ENCODE measurements at places on chromosomes 3 and 15. TPM values are rescaled to one million over a fixed set of nuclear protein-coding genes. Genes with fewer than 3 reads are reported as not detected.

DNA sequence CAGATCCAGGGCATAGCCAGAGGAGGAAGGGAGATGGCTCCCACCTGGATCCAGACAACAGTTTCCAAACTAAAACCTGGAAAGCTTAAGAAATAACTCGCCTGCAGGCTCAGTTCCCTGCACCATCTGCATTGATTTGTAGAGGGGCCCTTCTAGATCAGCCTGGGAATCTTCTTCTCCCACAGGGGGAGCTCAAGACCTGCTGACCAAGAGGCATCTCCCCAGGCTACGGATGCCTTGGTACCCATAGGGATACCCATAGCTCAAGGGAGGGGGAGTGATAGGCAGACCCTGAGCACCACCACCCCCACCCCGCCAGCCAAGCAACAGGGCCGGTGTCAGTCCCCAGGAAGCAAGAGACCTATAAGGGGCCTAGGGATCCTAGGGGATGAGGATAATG is 28.0 kb upstream of the DCLK3 start:
- DNase-seq, result peak; percentile 24

The MORC1 gene
- not detected for total RNA-seq

The DCLK3 gene
- not detected for total RNA-seq

The MYO5C gene
- total RNA-seq, result 34.0 TPM

The QRICH1 gene
- total RNA-seq, result 105 TPM

DNA sequence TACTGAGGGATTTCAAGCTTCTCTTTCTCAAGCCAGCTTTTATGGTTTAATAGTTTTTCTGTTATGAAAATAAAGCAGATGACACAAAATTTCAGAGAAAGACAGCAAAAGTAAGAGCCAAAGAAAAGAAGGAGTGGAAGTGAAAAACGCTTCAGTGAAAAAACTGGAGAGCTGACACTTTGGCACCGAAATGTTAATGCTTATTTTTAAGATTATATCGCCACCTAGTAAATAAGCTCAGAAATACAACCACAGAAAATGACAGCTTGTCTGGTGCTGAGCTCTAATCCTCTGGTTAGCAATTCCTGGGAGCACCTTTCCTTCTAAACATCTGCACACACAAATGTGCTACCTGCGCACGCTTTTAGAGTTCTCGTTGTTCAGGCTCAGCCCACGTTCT is 101.6 kb downstream of the ZPLD1 start:
- peak; percentile 26 for DNase-seq

The TRIM42 gene
- not detected for total RNA-seq

DNA sequence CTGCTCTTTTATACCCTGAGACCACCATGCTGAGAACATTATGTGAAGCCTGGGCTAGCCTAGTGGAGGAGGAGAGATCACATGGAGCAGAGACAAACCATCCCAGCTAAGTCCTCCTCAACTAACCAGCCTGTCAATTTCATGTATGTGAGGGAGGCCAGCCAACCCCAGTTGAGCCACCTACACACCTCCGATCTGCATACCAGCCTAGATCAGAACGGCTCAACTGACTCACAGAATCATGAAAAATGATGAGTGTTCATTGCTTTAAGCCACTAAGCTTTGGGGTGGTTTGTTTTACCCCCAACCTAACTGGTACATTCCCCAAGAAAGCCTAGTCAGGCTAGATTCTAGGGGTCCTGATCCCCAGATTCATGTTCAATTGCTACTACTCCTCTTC is 19.4 kb upstream of the CA12 start:
- DNase-seq, result no peak

DNA sequence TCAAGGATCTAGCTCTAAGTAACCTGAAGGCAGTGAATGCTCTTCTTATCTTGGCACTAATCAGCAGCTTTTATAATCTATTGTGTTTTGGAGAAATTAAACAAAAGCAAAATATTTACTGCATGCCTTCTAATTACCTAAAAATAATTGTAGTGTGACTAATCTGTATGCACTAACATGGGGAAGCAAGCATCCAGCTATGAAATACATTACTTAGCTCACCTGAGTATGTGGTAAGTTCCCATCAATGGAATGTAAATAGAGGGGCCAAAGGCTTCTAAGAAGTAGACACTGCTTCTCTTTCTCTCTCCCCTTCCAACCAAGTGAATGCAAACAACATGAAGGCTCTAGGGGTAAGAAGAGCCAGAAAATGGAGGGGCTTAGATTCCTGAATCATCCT is 165.6 kb downstream of the STAG1 start:
- no peak for DNase-seq

GRCh38 chr3:73624017-73624820 is 522 bp downstream of the PDZRN3 start:
- no peak for DNase-seq

GRCh38 chr3:32421991-32422859 is 30.6 kb downstream of the CMTM7 start:
- peak; percentile 81 for DNase-seq

GRCh38 chr15:38059665-38060064 is 125.2 kb downstream of the TMCO5A start:
- DNase-seq, result no peak

GRCh38 chr15:58232281-58233065 is 94.3 kb downstream of the AQP9 start:
- DNase-seq, result no peak

- no peak for DNase-seq
Observed at GRCh38 chr3:197417441-197417840, 119.0 kb upstream of the DLG1 start.

The XPC gene
- total RNA-seq, result 29.5 TPM

The PLS1 gene
- total RNA-seq, result 38.8 TPM

- DNase-seq, result no peak
Observed at GRCh38 chr15:28018291-28019044, 80.6 kb downstream of the OCA2 start.

GRCh38 chr15:80188251-80188650 is 35.5 kb downstream of the FAH start:
- no peak for DNase-seq

DNA sequence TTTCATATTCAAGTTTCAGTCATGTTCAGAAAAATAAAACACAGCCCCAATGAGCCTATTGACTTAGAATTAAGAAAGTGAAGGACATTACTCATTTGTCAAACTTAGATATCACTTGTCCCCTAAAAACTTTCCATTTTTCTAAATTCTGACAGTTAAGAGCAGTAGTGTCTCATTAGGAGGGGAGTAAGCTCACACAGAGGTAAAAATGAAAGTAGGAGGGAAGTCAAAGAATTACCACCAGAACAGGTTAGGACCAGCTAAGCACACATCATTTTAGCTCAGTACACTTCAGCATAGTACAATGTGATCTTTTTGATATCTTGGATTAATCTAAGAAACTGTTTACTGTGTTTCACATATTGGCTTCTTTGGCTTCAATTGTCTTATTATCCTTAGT is 64.3 kb downstream of the OSTN start:
- DNase-seq, result no peak

GRCh38 chr15:92538115-92538514 is 117.5 kb downstream of the FAM174B start:
- no peak for DNase-seq

The CLDN18 gene
- 0.17 TPM for total RNA-seq

GRCh38 chr3:153127788-153128187 is 34.2 kb upstream of the RAP2B start:
- no peak for DNase-seq

The ARNT2 gene
- total RNA-seq, result 3.0 TPM

DNA sequence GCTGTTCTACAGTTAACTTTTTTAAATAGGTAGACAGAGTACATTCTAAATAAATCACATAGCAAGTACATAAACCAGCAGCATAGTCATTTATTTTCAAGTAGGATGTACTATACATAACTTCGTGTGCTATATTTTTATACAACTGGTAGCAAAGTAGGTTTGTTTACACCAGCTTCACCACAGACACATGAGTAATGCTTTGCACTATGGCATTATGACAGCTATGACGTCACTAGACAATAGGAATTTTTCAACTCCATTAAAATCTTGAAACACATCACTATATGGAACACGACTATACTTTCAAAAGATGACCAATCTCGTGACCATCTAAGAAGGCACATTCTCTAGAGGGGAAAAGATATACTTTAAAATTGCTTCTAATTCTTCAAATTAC is 3.5 kb downstream of the TEX55 start:
- no peak for DNase-seq

- DNase-seq, result no peak
Observed at GRCh38 chr15:75177360-75178071, 24.2 kb upstream of the C15orf39 start.

DNA sequence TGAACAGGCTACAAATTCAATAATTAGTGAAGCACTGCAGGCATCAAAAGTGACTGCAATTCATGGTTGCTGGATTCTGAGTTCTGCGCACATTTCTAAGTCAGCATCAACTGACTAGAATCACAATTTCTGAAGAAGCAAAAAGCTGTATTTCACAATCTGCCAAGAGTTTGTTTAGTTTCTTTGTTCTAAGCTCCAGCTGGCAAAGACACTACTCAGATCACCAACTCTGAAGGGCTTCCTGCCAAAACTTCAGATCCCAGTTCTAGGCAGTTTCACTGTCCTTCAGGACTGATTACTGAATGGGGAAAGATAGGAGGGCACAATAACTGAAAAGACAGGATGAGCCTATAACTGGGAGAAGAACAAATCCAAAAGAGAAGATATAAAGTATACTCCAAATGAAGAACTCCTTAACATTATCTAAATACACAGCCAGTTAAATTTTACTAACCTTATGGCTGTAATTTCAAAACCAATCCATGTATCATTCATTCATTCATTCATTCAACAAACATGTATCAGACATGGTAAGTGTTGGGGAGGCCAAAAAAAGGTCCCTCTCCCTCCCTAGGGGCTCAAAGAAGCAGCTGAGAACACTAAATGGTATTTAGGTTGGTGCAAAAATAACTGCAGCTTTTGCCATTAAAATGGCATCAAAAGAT is 17.1 kb downstream of the TJP1 start:
- no peak for DNase-seq

The TTLL13 gene
- total RNA-seq, result 1.0 TPM

GRCh38 chr15:49116108-49116857 is 39.1 kb downstream of the COPS2 start:
- DNase-seq, result no peak

DNA sequence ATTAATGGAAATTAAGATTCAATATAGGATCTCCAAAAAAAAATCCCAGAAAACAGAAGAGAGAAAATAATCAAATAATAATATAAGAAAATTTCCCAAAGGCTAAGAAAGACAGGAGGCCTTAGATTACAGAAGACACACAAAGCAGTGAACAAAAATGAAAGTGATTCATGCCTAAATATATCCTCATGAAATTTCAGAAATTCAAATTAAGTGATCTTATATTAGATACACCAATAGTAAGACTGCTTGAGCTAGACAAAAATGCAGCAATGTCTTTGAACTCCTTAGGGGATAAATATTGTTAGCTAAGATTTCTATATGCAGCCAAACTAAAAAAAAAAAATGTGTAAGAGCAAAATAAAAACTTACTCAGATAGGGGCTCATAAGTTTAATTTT is 44.6 kb upstream of the ARPP21 start:
- no peak for DNase-seq

DNA sequence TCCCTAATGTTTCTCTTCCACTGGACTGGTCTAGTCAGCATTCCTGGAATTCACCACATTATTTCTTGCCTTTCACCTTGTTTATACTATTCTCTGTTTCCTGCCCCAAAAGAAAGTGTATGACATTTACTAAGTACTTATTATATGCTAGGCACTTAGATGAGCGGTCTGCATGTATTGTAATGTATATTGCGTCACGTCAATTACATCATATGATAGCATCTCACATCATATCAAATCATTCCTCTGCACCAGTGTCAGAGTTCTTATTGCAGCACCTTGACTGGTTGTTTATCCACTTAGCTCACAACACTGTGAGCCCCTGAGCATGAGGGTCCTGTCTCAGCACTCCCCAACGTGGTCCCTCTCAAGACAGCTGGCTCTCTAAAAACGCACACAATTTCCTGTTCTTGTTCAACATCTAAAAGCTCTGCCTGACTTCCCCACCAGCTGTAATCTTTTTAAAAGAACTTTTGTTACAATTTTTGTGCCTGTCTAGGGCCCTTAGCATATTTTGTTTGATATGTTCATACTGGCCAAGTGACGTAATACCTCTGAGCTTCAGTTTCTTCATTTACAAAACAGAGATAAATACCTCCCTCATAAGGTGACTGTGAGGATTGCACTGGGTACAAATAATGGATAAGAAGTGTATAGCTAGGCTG is 58.8 kb downstream of the ARHGAP31 start:
- DNase-seq, result peak; percentile 8

The CCDC13 gene
- total RNA-seq, result 2.3 TPM

GRCh38 chr3:158509891-158510290 is 61.1 kb upstream of the MLF1 start:
- no peak for DNase-seq

- no peak for DNase-seq
Observed at GRCh38 chr15:87570206-87570605, 686.3 kb downstream of the NTRK3 start.

The ALAS1 gene
- 74.0 TPM for total RNA-seq

DNA sequence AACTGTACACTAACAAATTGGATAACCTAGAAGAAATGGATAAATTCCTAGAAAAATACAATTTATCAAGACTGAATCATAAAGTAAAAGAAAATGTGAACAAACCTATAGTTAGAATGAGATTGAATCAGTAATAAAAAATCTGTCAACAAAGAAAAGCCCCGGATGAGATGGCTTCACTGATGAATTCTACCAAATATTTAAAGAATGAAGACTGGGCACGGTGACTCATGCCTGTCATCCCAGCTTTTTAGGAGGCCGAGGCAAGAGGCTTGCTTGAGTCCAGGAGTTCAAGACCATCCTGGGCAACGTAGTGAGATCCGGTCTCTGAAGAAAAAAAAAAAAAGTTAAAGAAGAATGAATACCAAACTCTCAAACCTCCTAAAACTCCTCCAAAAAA is 17.7 kb upstream of the AP4E1 start:
- DNase-seq, result no peak

The CELSR3 gene
- total RNA-seq, result 7.8 TPM

The SLC22A14 gene
- total RNA-seq, result 0.22 TPM

- DNase-seq, result peak; percentile 73
Observed at GRCh38 chr3:189270248-189270832, 98.6 kb downstream of the TPRG1 start.
